ENCODE measurements at places on chromosomes 1 and 21.
A peak's percentile ranks its signal among the peaks of the same experiment; 100 is the strongest.

GRCh38 chr1:207838156-207839082 is 72.5 kb downstream of the CD34 start:
- peak; percentile 35 for DNase-seq

- peak; percentile 87 for DNase-seq
These were observed 79.0 kb downstream of the RAVER2 start for GRCh38 chr1:64823691-64824476.

- no peak for DNase-seq
These were observed 86.6 kb downstream of the DMRTB1 start for GRCh38 chr1:53545663-53546408.

DNA sequence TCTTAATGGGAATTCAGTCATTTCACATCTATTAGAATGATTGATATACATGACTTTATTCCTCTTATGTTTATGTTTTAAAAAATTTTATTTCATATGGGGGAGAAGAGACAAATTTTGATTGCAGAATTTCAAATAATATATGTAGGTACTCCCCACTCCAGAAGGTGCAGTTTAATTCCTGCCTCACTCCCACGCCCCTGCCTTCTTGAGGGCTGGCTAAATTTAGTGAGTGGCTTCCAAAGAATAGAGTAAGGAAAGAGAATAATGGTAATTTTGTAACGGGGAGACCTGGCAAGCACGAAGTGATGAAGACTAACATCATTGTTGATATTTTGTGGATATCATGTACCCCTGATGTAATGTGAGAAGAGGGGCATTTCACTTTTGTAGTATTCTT is 94.7 kb upstream of the FAM78B start:
- DNase-seq = no peak

GRCh38 chr1:45620588-45621500 is 3.0 kb downstream of the CCDC17 start:
- no peak for DNase-seq
